ENCODE measurements at places on chromosomes 11 and 22.
A peak's percentile ranks its signal among the peaks of the same experiment; 100 is the strongest.

DNA sequence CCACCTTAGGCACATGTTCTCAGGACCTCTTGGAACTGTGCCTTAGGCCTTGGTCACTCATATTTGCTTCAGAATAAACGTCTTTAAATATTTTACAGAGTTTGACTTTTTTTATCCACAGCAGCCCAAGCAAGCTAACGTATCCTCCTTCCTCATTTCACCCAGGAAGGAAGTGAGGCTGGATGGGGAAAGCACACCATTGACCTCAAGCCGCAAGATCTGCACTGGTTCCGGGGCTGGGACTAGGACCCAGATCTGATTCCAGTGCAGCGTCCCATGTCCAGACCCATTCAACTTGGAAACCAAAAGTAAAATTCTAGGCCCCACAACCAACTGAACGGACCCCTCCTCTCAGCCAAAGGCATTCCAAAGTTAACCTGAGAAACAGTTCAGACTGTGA is 2.4 kb upstream of the LGALS12 start:
- DNase-seq = peak; percentile 14

- no peak for DNase-seq
Measured at GRCh38 chr11:26572770-26573402, 823 bp upstream of the MUC15 start.

DNA sequence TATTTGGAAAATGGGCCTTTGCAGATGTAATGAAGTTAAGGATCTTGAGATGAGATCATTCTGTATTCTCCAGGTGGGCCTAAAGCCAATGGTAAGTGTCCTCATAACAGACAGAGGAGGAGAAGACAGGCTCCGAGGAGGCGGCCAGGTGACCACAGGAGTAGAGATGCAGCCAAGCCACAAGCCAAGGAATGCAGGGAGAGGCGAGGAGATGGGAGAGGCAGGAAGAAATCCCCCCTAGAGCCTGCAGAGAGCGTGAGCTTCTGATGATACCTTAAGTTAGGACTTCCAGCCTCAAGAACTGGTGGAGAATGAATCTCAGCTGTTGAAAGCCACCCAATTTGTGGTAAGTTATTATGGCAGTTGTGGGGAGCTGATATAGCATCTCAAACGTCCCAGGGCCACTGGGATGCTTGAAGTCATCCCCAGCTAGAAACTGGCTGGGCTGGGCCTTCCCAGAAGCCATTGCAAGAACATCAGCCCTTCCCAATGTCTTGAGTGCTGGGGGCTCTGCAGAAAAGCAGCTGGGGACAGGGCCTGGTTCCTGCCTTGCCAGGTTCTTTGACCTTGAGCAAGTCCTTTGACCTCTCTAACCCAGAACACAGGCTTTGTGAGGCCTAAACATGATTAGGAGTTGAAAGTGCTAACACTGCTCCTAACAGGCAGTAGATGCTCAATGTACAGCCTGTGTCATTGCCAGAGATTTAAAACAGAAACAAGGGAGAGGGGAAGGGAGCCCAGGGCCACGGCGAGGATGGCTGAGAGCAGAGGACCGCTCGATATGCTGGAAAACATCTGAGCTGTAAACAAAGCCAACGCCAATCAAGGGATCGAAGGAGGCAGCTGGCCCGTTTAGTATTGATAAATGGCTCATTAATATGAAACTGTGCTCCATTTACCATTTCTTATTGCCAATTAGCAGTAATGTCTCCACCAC is 632.3 kb downstream of the TBC1D22A start:
- DNase-seq = no peak

DNA sequence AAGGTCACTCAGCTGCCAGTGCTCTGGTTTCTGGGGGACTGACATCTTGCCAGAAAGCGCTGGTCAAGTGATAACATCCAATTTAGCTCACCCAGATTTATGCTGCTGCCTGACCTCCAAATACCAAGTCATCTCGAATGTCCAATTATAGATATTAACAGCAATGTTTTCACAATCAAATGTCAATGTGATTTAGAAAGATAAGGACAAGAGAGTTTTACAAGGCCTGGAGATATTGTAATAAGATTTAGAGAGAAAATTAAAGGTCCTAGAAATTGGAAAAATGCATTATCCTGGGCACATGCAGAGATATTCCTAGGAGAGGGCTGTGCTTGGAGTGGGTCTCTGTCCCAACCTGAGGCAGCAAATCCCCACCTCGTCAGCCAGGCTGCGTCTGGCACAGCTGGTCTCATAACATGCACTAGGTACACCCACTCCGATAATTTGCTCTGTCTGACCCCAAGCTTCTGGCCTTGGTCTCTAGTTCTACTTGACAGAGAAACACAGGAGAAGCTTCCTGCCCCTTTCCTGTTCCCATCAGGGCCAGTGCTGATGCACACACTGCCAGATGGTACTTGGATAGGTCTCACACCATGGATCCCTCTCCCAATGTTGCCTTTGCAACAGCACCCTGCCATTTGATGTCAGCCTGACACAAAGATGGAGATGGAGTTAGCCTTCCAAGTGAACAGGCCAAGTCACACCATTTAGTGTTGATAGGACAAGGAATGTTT is 28.6 kb downstream of the USH1C start:
- DNase-seq = no peak

DNA sequence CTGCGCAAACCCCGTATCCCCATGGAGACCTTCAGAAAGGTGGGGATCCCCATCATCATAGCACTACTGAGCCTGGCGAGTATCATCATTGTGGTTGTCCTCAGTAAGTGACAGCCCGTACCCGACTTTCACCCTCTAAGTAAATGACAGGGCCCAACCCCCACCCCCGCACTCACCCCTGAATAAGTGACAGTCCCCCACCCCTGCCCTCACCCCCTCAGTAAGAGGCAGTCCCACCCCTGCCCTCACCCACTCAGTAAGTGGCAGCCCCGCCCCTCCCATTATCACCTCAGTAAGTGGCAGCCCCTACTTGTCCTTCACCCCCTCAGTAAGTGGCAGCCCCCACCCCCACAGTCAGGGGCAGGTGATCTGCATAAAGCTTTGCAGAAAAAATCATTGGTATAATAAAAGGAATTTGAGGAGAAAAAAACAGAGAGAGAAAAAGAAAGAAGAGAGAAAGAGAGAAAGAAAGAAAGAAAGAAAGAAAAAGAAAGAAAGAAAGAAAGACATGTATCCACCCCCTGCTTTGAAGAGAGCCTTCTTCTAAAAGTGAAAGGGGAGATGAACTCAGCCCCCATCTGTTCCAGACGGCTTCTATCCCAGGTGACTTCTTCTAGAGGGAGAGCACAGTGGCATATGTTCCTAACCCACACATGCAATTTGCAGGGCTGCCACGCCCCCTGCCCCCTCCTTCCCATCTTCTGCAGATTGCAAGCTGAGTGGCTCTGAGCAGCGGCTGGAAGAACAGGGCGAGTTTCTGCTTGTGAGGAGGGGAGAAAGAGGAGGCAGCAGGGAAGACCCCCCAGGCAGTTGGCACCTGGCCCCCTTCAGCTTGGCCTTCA is 12.5 kb upstream of the SMIM35 start:
- no peak for DNase-seq

DNA sequence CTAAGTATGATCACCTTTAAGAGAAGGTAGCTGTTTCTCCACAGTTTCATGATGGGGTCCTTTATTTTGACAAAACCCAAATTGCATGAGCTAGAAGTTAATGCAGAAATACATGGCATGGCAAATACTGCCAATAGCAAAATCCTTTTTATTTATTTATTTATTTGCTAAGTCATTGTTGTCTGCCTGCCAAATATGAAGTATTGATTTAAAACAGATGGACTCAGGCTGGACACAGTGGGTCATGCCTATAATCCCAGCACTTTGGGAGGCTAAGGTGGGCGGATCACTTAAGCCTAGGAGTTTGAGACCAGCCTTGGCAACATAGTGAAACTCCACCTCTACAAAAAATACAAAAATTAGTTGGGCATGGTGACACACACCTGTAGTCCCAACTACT is 52.4 kb downstream of the LARGE2 start:
- no peak for DNase-seq

- no peak for DNase-seq
Measured at GRCh38 chr22:44935724-44936123, 74.1 kb downstream of the PHF21B start.

DNA sequence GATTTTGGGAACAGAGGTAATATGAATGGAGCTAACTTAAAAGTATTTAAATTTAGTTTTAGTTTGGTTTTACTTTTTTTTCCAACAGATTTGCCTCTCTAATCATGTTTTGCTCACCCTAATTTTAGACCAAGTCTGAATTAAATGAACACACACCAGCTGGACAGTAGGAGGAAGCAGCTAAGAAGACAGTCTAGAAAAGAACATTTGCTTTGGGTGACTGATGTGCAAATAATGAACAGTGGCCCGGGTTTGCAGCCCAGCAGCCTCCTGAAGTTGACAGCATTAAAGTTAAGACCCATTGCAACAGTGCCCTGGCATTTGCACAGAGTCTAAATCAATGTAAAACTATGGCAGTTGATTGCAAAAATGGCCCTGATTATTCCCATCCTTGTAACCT is 66.4 kb upstream of the SORL1 start:
- DNase-seq = no peak

- DNase-seq = no peak
Measured at GRCh38 chr11:82732348-82732733, 1.3 kb downstream of the FAM181B start.

GRCh38 chr11:133931449-133932060 is 25.2 kb downstream of the IGSF9B start:
- no peak for DNase-seq

DNA sequence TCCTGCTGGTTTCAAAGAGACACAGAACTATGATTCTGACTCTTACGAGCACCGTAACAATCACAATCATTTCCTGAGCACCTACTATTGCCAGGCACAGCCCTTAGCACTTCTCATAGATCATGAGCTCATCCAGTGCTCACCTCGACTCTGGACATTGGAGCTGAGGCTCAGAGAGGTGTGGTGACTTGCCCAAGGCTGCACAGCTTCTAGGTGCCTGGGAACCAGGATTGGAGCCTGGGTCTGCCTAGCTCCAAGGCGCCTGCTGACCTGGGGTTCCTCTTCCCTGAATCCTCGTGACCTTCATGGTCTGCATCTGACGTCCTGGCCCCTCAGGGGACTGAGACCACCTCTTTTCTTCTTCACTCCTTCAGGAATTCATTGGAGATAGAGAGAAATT is 50.6 kb upstream of the CRYBB3 start:
- DNase-seq = no peak

DNA sequence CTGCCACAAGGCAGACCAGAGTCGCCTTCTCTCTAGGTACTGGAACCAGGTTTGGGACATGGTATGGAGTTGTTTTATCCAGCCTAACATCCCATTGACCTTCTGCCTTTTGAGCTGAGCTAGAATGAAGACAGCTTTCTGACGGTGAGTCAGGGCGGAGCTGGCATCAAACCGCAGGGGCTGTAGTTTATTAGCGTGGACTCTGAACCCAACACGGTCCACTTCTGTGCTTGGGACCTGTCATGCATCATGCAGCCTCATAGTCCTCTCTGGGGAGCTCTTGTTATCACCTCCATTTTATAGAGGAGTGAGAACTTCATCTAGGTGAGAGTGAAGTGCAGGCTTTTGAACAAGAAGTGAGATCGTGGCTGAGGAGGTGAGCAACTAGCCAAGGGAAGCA is 8.3 kb downstream of the GAL3ST1 start:
- no peak for DNase-seq

DNA sequence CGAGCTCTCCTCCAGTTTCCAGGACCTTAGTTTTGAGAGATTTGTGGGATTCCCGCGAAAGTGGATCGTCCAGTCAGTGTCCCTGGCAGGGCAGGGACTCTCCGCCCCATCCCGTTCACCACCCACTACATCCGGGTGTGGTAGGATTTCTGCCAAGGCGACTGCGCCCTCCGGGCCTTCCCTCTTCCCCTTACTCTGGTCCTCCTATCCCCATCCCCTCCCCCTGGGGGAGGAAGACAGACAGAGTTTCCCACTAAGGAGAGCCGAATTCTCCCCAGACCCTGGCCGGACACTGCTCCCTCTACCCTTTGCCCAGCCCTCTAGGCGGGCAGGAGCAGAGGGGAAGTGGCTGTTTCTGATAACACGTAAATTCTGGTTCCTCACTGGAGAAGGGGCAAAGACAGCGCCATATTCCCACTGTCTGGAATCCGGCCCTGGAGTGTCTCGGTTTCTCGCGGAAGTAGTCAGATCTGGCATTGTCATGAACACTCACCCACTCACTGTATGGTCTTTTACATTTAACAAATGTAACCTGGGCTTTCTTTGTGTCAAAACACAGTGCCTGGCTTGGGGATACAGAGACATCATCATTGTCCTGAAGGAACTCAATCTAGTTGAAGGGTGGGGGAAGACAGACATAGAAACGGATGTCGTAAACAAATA is 1.1 kb upstream of the NECTIN1 start:
- DNase-seq = peak; percentile 67

- DNase-seq = no peak
Measured at GRCh38 chr11:117084992-117085391, 13.2 kb downstream of the SIK3 start.

DNA sequence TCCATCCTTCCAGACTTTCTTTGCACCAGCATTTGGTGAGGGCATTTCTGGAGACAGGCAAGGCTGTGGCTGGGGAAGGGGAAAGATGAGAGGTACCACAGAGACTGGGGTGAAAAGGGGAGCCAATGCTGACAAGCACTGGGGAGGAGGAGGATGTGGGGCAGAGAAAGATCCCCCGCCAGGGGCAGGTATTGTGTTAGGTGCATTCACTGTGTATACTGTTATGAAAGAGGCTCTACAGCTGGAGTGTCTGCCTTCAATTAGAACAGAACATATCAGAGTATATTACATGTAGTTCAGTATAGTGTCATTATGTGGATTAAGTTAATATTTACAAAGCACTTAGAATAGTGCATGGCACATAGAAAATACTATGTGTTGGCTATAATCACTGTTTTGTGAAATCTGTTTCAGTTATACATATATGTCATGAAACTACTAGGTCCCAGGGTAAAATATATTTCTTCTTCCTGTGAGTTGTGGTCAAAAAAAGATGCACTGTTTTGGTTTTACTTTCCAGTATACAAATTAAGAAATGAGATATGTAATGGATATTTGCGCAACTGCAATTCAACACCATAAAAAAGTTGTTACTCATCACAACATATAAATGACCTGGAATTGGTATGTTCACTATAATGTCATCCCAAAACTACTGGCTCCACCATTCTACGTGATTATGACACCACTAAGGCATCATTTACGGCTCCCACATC is 8.4 kb downstream of the MSANTD2 start:
- DNase-seq = no peak

GRCh38 chr22:50304528-50305392 is 2.7 kb downstream of the PLXNB2 start:
- DNase-seq = peak; percentile 27

DNA sequence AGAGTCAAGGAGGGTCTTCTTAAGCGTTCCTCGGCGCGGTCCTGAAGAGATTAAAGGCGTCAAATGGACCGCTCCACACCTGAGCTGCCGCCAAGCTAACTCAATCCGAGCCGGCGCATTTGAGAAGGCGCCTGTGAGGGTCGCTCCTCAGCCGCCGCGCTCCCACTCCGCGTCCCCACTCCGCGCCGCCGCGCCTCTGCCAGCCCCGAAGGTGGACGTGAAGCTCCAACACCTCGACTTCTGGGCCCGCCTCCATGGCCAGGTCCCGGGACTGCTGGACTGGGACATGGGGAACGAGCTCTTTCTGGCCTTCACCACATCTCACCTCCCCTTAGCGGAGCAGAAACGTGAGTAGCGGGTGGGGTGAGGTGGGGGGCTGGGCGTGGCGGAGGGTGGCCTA is at the start of gene FOXR1:
Gene FOXR1 (plus strand): TSS at position 116 of the 400 bp plus-strand sequence. CDS start 171 bp downstream, at position 287.
- DNase-seq = no peak

GRCh38 chr11:122159173-122159721 is 43.2 kb upstream of the BLID start:
- no peak for DNase-seq

GRCh38 chr22:49825944-49826602 is 1.6 kb downstream of the BRD1 start:
- DNase-seq = peak; percentile 75

- peak; percentile 78 for DNase-seq
Measured at GRCh38 chr11:94786264-94787126, 18.3 kb downstream of the AMOTL1 start.

All from hematopoietic multipotent progenitor cell treated with erythropoietin and hydrocortisone succinate and interleukin-3 and kit ligand, for 6 days (in vitro differentiated cells).